ENCODE measurements at places on chromosomes 6 and 20.
A peak's percentile ranks its signal among the peaks of the same experiment; 100 is the strongest.

- DNase-seq, result no peak
Measured at GRCh38 chr6:41027241-41027640, 11.8 kb downstream of the UNC5CL start.

DNA sequence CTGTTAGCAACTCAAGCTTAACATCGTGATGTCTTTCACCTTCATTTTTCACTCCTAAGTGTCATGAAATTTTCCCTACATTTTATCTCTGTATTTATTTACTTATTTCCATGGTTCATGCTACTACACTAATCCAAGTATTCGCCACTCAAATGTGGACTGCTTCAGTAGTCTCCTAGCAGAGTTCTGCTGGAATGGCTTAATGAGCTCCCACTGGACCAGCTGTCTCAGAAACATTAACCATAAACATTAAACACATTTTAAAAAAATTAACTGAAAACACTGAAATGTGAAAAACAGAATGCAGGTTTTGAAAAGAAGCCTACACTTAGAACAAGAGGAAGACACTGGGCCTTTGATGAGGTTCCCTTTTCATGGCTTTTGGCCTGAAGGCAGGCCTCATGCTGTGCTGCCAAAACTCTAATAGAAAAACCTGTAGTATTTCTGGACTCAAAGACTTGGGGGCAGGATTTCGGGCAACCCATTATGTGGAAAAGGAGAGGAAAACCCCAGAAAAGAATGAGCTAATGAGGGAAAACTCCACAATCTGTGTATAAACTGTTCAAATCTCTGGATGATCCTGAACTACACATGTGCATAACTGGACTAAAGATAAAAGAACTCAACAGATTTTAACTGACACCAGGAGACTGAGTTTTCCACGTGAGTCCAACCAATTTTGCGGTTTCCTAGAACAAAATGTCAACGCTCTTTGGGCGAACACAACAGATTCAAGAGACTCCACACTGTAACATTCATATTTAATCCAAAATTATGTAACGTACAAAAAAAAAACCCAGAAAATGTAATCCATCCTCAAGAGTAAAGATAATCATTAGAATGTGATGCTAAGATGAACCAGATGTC lies 33.0 kb downstream of the SAMD3 start:
- DNase-seq, result no peak

GRCh38 chr6:96065213-96065612 lies 49.4 kb downstream of the FUT9 start:
- no peak for DNase-seq

GRCh38 chr6:34922177-34922663 lies 33.2 kb downstream of the ANKS1A start:
- no peak for DNase-seq

DNA sequence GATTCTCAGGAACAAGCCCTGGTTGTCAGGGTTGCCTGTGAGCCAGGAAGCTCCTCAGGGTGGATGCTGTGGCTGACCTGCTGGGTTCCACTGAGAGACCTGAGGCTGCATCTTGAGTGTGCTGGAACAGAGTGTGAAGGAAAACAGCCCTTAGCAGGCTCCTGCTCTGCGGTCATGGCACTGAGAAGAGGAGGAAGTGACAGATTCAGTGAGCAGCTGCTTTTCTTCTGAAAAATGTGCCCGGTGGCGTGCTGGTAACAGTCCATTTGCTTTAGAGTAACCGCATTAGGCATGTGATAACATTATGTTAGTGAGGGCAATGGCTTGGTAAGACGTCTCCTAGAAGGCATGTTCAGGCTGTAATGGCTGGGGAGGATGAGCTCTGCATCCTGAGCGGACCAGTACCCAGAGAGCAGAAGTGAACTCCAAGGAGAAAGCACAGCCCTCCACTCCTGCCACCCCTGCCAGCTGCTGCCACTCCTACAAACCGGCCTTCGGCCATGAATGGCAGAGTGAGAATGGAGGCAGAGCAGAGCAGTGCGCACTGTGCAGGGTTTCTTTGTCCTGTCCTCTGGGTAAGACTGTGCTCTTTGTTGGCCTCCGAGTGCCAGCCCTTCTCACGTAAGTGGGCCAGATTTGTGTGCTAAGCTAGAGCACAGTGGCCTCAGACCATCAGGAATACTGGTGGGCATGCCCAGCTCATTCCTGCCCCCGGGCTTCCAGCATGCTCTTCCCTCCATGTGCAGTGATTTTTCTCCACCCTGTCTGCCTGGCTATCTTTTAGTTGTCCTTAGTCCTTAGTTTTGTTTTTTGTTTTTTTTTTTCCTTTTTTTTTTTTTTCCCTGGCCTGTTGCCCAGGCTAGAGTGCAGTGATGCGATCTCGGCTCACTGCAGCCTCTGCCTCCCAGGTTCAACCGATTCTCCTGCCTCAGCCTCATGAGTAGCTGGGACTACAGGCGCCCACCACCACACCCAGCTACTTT lies 98.1 kb upstream of the VSTM2L start:
- no peak for DNase-seq

DNA sequence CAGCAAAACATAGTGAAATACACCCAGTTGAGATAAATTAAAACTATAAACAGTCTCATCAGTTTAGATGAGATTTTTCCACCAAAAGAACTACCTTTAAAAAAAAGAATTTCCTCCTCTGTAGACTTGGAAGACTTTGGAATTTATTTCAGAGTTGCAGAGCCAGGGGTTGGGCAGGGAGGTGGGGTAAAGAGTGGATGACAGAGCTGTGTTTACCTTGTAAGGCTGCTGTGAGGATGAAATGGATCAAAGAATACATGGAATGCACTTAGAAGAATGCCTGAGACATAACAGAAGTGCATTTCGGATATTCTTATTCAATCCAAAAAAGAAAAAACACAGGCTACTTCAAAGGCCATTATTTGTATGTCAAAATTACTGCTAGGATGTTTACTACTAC lies 6.4 kb upstream of the LY86 start:
- DNase-seq, result no peak

- DNase-seq, result no peak
Measured at GRCh38 chr6:6315660-6316059, 4.8 kb downstream of the F13A1 start.

- DNase-seq, result no peak
Measured at GRCh38 chr6:73985891-73986290, 289.9 kb downstream of the CD109 start.

DNA sequence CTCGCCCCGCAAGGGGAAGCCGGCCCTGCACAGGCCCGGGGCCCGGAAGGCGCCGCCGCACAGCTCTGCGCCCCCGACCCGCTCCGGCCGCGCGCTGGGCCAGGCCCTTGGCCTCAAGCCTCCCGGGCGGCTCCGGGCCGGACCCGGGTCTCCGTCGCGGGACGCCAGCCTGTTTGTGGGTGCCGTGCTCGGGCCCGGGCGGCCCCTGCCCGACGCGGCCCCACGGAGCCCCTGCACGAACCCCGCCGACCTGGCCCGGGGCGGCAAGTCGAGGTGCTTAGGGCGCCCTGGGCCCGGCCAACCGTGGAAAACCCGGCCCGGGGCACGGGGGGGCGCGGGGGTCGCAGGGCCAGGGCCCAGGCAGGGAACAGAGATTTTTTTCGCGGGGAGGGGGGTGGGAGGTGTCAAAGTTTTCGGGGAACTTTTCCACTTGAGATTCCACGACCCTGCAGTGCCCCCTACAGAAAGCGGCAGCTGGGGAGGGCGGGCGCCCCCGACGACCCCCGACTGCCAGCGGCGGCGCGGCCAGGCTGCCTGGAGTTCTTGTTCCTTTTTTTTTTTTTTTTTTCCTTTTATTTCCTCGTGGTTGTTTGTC lies 805 bp upstream of the STX16 start:
- peak; percentile 45 for DNase-seq

Data from activated effector memory CD4-positive, alpha-beta T cell treated with Interleukin-2 at 50 U/mL for 16 hours (primary cell).